Body of pancreas (tissue), 4 donors: ENCODE measurements at places on chromosomes 11 and 22. TPM values are rescaled to one million over a fixed set of nuclear protein-coding genes. Genes with fewer than 3 reads are reported as not detected.

- no peak for DNase-seq
Observed at GRCh38 chr11:479311-479710, 27.7 kb downstream of the RNH1 start.

DNA sequence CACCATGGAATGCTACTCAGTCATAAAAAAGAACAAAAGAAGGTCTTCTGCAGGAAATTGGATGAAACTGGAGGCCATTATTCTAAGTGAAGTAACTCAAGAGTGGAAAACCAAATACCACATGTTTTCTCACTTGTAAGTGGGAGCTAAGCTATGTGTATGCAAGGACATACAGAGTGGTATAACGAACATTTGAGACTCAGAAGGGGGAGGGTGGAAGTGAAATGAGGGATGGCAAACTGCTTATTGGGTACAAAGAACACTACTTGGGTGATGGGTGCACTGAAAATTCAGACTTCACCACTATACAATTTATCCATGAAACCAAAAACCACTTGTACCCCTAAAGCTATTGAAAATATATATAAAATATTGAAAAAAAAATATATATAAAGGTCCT lies 13.4 kb upstream of the CAT start:
- DNase-seq: no peak

DNA sequence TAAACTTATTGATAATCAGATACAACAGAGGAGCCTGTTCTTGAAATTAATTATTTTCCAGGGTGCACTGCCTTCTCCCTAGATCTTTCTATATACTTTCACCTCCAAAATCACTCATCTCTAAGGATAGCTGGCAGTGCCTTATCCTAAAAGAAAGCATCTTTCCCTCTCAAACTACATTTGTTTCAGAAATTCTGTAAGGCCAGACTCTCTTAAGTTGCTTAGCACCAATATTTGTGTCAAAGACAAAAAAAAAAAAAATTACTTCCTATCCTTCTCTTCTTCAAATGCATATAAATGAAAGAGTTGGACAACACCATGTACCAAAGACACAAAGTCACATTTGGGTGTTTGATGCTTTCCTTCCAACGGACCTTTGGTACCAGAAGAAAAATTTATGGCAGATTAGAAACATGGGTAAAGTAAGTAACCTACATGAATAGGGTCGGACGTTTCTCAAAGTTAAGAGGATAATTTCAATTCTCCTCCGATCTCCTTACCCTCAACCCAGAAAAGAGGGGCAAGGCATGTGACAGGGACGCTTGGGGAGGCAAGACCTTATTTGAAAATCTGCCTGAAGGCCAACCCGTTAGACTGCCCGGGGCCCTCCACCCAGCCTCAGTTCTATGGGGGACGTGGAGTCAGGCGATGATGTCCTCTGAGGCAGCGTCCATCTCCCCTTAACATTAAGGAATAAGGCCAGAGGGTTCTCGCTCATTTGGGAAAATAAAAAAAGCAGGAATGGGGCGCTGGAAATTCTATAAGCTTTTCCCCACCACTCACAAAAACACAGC lies 66.3 kb downstream of the ETS1 start:
- DNase-seq: no peak

DNA sequence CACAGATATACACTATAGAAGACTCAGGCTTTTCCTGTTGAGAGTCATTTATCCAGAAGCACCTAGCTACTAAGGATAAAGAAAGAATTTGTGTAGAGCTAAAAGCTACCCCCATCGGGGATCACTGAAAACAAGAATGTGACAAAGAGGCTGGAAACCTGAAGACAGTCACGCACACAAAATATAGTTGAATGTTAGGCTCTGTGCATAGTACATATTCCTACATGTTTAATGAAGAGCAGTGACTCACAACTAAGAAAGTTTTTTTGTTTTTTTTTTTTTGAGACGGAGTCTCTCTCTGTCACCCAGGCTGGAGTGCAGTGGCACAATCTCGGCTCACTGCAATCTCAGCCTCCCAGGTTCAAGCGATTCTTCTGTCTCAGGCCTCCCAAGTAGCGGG lies 8.4 kb downstream of the OR10V1 start:
- DNase-seq: no peak

DNA sequence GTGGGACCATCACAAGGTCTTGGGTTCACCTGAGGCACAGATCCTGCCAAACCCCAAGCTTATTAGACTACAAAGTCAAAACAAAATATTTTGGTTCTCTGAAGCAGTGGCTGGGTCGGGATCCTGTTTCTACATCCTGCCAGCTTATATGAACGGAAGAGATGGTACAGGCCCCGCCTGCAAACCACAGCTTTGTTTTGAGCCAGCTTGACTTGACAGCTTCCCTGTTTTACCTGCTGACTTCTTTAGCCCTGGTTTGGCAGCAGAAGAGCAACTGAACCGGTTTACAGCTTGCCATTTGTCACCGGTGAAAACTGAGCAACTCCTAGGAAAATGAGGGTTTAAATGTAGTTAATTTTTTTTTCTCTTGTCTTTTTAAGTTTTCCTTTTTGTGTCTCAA lies 11.4 kb downstream of the PACS1 start:
- peak; percentile 29 for DNase-seq

The SYT9 gene
- 1.0 TPM for total RNA-seq

The GAB4 gene
- total RNA-seq: not detected

- no peak for DNase-seq
Observed at GRCh38 chr11:67158221-67158620, 39.2 kb downstream of the KDM2A start.

The CALCA gene
- not detected for total RNA-seq
